ENCODE measurements at places on chromosomes 6 and 20.

GRCh38 chr6:119961450-119961849 is 611.9 kb upstream of the MAN1A1 start:
- no peak for DNase-seq

GRCh38 chr20:58665606-58666005 is 14.5 kb downstream of the STX16 start:
- no peak for DNase-seq

DNA sequence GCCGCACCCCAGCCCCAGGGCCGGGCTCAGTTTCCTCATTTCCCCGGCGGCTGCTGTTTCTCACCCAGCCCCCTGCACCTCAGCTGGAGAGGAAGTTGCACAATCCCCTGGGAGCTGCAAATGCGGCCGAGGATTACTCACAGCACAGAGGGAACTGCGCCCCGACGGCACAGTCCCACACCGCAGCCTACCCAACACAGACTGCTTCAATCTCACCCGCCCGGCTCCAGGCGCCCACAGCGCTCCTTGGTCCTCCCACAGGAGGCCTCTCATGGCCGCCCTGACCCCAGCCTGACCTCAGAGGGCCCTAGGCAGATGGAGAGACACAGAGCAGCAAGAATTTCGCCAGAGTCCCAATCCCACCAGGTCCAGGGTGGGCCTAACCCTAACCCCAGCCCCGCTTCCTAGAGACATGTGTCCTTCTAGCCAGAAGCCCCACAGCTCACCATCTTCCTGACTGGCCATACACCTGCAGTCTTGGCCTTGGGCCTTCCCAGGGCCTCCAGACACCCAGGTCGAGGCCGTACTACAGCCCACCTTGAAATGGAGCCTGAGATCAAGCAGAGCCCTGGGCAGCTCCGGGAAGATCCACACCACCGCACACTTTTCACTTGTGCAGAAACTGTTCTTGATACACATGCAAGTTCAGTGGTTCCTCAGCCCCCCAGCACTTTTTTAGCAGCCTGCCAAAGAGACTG is 11.7 kb downstream of the TFEB start:
- peak; percentile 10 for DNase-seq

- no peak for DNase-seq
Observed at GRCh38 chr6:38404900-38405556, 234.7 kb downstream of the BTBD9 start.

- no peak for DNase-seq
Observed at GRCh38 chr6:132998418-132998817, 184.0 kb downstream of the RPS12 start.

Data from CD4-positive, alpha-beta T cell treated with Interleukin-2 at 100 ng/mL for 4 hours (primary cell).